ENCODE measurements at places on chromosomes 13 and 19. TPM values are rescaled to one million over a fixed set of nuclear protein-coding genes. Genes with fewer than 3 reads are reported as not detected.

Gene APOC4
- total RNA-seq: not detected

Gene CLDN10
- not detected for total RNA-seq

Gene CACNG8
- not detected for total RNA-seq

Gene ONECUT3
- not detected for total RNA-seq

Gene VPS36
- 36.7 TPM for total RNA-seq

Gene RFPL4AL1
- not detected for total RNA-seq

Gene LGALS4
- not detected for total RNA-seq

Gene SH2D3A
- total RNA-seq: not detected

Gene OR7C1
- not detected for total RNA-seq

Gene CILP2
- 0.36 TPM for total RNA-seq

Gene TTC9B
- total RNA-seq: not detected

Gene LILRA5
- total RNA-seq: not detected

Gene CYP2S1
- total RNA-seq: not detected

Gene CCL25
- total RNA-seq: not detected

Gene TMC4
- total RNA-seq: 0.36 TPM

Gene NLRP5
- not detected for total RNA-seq

Gene ENOX1
- 11.9 TPM for total RNA-seq

Gene CLEC4M
- not detected for total RNA-seq

Gene ZNF320
- 14.1 TPM for total RNA-seq

Gene CCDC9
- total RNA-seq: 9.6 TPM

Gene ZNF536
- total RNA-seq: 1.1 TPM

Gene NXNL1
- not detected for total RNA-seq

Gene C1QTNF9
- total RNA-seq: not detected

Gene ZNF112
- 9.1 TPM for total RNA-seq

Gene ZNF471
- 3.6 TPM for total RNA-seq

Gene KLK2
- total RNA-seq: not detected

Gene SULT2A1
- not detected for total RNA-seq

Gene ADM5
- total RNA-seq: 0.36 TPM

Gene FREM2
- total RNA-seq: not detected

Gene ZNF324
- 23.9 TPM for total RNA-seq

Gene ACP7
- total RNA-seq: 1.1 TPM

Gene ILF3
- 112 TPM for total RNA-seq

Gene MYO16
- total RNA-seq: under 0.01 TPM

Gene RXFP2
- total RNA-seq: not detected

Gene CEACAM16
- total RNA-seq: not detected

Gene MED4
- 18.3 TPM for total RNA-seq

Gene C19orf67
- total RNA-seq: not detected

Gene ZSCAN4
- not detected for total RNA-seq

Gene KLF1
- total RNA-seq: not detected

Gene KANK2
- 380 TPM for total RNA-seq

Gene S1PR5
- not detected for total RNA-seq

Gene SPACA4
- not detected for total RNA-seq

Gene ZNF528
- total RNA-seq: 42.9 TPM

Gene MBD3L3
- not detected for total RNA-seq

Gene SIRT6
- 11.4 TPM for total RNA-seq

Gene CNN2
- 745 TPM for total RNA-seq

Gene LRRC25
- total RNA-seq: not detected

Gene EPSTI1
- total RNA-seq: 17.1 TPM

Gene PRDX2
- 140 TPM for total RNA-seq

Gene KLK11
- not detected for total RNA-seq

Gene ZIC2
- total RNA-seq: not detected

Gene ZNF530
- total RNA-seq: 3.8 TPM

Gene CCDC169
- total RNA-seq: 1.3 TPM

Gene NR2F6
- 42.7 TPM for total RNA-seq
